ENCODE measurements at places on chromosomes 6 and 20. TPM values are rescaled to one million over a fixed set of nuclear protein-coding genes. Genes with fewer than 3 reads are reported as not detected.

The PGBD1 gene
- total RNA-seq = 18.1 TPM

The RUNX2 gene
- not detected for total RNA-seq

DNA sequence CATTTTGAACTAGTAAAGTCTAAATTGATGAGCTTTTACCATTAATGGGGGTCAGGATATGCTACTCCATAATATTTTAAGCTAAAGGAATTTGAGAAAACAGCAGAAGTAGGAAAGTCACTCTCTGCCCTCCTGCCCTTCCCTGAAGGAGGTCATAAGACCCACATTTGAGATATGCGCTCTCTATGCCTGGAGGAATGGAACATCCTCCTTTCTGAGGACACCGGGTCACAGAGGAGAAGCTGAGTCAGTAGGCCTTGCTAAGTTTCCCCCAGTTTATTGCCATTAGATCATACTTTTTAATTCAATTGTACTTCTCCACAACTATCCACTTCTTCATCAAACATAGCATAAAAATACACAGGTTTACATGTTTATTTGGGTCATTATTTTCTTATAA lies 40.3 kb downstream of the AKAP7 start:
- no peak for DNase-seq

DNA sequence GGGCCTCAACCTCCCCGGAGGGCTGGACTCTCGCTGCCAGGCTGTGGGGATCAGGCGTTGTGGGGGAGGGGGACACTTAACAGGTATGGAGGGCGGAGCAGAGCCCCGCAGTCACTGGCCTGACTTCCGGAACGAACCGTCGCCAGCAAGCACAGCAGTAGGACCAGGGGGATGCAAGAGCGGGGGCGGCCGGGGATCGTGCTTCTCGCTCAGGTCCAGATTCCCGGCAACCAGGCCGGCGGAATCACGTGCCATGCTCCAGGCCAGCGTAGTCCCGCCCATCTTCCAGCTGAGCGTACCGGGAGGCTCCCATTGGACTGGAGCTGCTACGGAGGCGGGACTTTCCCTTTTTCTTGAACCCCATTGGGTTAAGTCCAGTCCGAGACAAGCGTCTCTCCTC lies 10.0 kb upstream of the POU5F1 start:
- DNase-seq = no peak

- DNase-seq = no peak
Observed at GRCh38 chr6:35677456-35677855, 11.3 kb downstream of the FKBP5 start.

GRCh38 chr6:170258407-170258806 lies 32.5 kb downstream of the DLL1 start:
- no peak for DNase-seq

The GPR6 gene
- not detected for total RNA-seq

The SLC4A11 gene
- total RNA-seq = 27.2 TPM

DNA sequence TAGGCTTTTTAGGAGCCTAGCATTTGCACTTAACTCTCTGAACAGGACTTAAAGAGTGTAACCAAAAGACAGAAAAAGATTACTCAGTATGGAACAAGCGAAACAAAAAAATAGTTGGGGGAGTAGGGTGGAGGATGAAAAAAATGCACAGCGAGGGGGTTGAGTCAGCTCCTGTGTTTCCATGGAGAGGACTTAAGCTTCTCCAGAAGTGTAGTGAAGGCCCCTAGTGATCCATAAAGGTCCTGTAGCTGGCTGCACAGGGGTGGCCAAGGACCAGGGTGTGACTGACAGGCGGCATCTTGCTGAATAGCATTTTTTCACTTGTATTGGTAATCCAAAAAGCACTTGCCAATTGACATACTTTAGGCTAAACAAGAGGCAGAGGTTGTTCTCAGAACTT lies 533.9 kb downstream of the RFPL4B start:
- no peak for DNase-seq

DNA sequence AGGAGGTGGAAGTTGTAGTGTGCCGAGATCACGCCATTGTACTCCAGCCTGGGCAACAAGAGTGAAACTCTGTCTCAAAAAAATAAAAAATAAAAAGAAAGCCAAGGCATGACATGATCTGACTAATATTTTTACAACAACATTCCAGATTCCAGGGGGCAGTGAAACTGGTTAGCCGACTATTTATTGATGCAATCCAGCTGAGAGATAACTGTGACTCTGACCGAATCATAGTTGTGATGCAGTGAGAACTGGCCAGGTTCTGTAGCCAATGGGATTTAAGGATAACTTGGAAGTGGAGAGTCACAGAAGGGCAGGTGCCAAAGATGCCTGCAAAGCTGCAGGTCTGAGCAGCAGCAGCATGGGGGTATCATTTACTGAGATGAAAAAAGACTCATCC lies 82.9 kb upstream of the TSHZ2 start:
- DNase-seq = no peak

All from glutamatergic neuron (in vitro differentiated cells).